NCI-H460 (cell line): ENCODE measurements at places on chromosomes 7 and 10. TPM values are rescaled to one million over a fixed set of nuclear protein-coding genes. Genes with fewer than 3 reads are reported as not detected.

Gene NME8
- not detected in 2 replicates for total RNA-seq

Gene MRLN
- total RNA-seq, result not detected in 2 replicates

Gene BTBD16
- total RNA-seq, result 0.43 and 0.45 TPM in 2 replicates

Gene ELAPOR2
- 0.59 and 2.4 TPM in 2 replicates for total RNA-seq

Gene MYH16
- not detected in 2 replicates for total RNA-seq

Gene BICC1
- total RNA-seq, result 0.49 and 0.52 TPM in 2 replicates
